Suppressor macrophage treated with lipopolysaccharide for 1 hour (primary cell): ENCODE measurements at places on chromosomes 5 and 9.

DNA sequence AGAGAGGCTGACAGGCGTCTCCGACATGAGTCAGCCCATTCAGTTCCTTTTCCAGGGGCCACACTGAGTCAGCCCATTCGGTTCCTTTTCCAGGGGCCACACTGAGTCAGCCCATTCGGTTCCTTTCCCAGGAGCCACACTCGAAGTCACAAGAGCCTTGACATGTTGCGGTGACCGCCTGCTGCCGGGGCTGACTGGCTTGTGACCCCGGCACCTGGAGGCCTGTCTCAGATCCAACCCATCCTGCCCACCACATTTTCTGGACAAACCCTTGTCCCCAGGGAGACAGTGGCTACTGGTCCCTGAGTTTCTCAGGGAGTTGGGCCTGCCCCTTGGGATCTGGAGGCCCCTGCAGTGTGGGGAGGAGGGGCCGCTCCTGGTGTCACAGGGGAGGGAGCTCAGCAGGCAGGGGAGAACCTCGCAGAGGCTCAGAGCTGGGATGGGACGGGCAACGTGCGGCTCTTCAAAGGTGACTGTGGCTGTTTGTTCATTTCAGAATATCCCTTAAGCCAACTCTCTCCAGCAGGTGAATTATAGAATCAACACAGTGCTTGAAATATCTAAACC, 40.5 kb upstream of the LPCAT1 start:
- DNase-seq = peak; percentile 94

DNA sequence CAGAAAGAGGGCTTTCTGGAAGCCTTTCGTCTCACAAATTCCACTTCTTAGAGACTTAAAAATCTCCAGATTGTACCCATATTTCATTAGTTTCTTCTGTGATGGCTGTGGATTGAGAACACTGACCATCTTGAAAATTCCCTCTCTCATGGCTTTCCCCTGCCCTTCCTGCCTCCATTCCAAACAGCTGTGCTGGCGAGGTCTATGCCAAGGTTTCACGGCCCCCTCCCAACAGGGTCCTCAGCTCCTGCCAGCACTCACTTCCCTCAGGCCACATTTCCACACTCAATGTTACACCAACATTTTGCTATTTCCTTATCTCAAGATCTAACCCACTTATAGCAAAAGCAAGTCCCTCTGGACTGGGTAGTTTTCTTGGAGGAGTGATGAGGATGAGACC, 40.3 kb upstream of the EQTN start:
- DNase-seq = no peak

DNA sequence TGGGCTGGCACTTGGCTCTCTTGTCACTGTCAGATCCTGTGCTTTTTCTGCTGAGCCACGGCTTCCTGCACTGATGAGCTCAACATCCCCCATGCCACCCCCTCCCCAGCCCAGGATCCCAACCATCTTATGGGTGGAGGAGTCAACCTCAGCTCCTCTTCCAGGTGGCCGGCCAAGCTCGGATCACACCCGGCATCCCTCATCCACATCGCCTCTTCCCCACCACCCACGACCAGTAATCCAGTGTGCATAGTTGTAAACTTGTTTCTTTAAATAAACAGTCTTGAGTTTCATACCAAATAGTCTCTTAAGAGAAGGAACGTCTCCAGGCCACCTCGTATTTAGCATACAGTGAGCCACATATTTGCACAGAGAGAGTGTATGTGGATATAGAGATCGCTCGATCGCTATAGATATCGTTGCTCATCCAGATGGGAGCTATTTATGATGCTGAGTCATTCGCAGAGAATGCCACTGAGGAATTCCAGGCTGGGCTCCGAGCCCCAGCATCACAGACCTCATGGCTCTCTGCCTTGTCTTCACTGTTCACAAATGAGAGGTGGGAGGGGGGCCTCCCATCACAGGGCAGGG, 61.8 kb upstream of the CPLX2 start:
- no peak for DNase-seq

GRCh38 chr9:132040808-132041207, 38.9 kb downstream of the MED27 start:
- DNase-seq = no peak

GRCh38 chr5:173825215-173825865, 62.8 kb upstream of the CPEB4 start:
- DNase-seq = no peak

DNA sequence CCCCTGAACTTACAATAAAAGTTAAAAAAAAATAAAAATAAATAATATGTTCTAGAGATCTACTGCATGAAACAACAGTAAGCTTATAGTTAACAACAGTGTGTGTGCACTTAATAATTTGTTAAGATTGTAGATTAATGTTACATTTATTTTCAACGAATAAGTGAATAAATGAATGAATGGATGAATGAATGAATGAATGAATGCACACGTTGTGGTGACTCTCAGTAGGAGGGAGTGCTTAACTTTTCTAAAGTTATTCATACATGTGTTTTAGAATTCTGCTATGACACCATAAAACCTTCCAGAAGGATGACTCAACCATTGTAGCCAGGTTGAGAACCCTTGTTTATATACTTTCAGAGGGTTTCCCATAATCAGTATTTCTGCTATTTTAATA, 1269.4 kb upstream of the CDH6 start:
- no peak for DNase-seq

DNA sequence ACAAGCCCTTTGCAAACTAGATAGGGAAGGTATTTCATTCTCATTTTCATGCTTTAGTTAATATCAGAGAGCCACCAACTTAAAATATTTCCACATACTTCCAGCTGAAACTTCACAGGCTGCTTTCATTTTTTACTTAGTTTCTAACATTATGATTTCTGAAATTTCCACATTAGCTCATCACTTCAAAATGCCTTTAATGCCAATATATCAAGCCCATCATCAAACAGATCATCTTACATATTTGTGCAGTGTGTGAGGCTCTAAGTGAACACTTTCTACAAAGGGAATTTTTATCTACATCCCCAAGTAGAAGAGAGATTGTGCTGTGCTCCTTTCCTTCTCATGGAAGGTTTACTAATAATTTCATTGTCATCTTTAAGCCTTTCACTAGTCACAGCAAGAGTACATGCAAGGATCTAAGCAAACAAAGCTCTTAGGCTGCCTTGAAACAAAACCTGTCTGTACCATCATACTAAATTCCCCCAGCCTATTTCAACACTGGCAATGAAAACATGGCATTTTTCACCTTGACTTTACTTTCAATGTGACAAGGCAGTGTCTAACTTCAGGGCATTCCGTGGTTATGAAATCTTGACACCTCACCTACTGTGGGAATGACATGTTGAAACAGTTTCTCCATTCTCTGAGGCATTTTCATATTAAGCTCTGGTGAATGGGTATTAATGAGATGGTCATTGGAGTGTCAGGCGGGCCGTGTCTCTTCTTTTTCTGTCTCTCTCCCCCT, 45.4 kb downstream of the PPP2R2B start:
- peak; percentile 11 for DNase-seq

DNA sequence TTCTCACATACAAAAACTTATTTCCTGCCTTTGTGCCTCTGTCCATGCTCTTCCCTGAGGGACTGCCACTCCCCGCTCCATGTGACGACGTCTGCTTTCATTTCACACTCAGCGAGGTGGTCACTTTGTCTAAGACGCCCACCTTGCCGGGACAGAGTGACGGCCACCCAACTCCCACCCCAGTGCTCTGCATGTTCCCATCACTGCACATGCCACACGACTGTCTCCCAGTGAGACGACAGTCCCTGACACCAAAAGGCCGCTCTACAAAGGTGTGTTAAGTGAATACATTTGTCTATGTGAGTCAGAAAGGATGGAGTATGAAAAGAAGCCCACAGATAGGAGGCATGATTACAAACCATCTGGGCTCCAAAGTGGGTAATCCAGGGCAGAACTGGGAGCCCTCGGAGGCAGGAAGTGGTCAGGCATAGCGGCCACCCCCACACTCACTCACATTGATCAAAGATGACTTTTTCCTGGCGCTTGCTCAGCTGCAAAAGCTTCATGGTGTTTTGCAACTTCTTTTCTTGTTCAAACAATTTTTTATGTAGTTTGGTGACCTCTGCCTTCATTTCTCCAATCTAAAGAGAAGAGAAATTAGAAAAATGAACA, 185.8 kb downstream of the CDK5RAP2 start:
- peak; percentile 59 for DNase-seq

DNA sequence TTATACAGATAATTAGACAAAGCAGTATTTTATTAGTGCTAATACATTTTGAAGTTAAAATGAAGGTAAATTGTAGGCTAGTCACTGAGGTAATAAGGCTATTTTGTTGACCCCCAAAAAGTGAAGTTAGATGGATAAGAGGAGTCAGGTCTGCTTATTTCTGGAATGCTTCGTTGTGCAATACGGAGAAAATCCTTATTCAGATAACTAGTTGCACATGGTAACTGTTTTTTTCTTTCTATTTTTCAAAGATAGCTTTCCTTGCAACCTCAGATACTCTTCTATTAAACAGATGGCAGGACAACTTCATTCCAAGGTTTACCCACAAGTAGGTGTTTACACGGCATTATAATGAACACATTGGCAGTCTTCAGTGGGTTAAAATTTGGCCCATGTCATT, 101.1 kb downstream of the TMEM174 start:
- no peak for DNase-seq

DNA sequence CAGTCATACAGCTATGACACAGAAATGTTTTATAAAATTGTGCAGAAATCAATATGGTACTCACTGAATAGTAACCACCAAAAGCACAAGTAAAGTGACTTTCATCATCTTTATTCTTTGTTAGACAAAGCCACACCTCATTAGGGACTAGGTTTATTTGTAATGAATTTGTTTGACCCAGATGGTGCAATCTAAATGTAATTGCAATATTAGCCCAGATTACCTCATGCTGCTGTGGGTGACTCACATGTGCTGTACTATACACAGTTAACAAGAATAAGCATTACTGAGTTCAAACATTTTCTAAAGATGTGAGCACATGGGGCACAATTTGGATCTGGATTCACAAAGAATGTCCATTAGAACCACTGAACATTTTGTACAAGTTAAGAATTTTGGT, 759.3 kb upstream of the TYRP1 start:
- DNase-seq = no peak

GRCh38 chr5:94736498-94736897, 118.0 kb downstream of the SLF1 start:
- DNase-seq = no peak

DNA sequence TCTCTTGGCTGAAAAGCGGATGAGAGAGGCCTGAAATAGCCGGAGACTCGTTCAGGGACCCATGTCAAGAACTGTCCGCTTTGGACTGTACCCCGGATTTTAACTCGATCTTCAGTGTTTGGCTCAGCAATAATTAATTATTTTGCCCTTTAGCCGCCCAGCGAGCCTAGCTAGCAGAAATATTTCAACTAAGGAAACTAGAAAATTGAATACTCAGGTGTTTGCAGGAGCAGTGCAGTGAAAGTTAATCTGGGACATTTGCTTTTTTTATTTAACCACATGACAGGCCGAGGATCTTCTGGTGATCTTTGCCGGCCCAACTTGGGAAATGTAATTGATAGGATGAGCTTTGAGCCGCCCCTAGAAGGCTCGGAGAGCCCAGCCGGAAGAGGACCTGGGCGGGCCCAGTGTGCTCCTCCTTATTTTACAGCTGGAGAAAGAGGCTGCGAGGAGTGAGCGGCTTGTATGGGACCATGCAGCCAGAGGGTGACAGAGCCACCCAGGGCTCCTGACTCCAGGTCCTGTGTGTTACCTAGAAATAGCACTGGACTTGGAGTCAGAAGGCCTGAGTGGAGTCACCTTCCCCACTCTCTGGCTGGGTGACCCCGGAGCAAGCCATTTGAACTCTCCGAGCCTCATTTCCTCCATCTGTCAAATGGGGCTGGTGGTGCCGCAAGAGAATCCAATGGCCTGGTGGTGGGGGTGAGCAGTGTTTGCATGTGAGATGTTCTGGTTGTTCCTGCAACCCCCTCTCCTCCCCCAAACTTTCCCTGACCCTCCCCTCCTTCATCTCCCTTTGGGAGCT, 2.4 kb downstream of the PPARGC1B start:
- peak; percentile 21 for DNase-seq

GRCh38 chr5:88746438-88746882, 136.5 kb downstream of the MEF2C start:
- DNase-seq = no peak

GRCh38 chr5:111511831-111512374, 432 bp downstream of the STARD4 start:
- peak; percentile 54 for DNase-seq

DNA sequence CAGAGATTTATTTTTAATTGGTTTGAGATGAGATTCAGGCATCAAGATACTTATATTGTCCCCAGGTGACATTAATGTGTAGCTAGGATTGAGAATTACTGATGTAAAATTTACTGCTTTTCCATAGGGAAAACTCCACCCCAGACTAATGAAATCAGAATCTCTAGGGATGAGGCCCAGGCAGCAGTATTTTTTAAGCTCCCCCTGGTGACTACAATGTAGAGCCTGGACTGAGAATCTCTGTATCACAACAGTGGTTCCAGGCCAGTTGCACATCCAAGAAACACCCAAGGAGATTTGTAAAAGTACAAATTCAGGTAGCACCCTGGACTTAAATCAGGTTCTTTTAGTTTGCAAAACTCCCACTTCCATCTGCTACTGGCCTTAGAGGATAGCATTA, 185.7 kb downstream of the MARCHF11 start:
- DNase-seq = no peak

- DNase-seq = no peak
These were observed 161.8 kb upstream of the SPRY4 start for GRCh38 chr5:142486581-142486980.

DNA sequence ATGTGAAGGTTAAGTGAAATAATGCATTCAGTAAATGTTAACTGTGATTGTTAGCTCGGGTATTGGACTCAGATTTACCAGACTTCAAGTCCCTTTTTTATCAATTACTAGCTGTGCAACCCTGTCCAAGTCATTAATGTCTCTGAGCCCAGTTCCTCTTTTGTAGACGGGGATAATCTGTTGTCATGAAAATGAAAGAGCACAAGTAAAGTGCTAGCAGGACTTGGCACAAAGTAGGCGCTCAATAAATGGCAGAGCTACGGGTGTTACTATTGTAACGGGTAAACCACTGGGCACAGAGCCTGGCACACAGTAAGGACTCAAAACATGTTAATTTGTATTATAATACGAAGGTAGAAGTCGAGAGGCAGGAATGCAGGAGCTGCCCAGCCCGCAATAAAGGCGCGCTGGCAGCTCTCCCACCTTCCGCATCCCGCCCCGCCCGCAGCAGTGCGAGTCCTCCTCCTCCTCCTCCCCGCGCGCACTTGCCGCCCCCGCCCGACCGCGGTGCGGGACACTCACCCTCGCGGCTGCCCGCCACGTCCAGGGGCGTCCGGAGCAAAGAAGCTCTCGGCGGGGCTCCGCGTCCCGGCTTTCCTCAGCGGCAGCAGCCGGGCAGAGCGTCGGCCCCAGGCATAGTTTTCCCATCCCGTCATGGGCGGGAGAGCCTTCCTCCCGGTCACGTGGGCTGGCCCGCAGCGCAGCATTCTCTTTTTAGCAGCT, at the start of gene C1QTNF2:
TSS of gene C1QTNF2 (minus strand) at position 637 of the 723 bp plus-strand sequence. CDS start 15,615 bp downstream, outside the sequence.
- peak; percentile 54 for DNase-seq

DNA sequence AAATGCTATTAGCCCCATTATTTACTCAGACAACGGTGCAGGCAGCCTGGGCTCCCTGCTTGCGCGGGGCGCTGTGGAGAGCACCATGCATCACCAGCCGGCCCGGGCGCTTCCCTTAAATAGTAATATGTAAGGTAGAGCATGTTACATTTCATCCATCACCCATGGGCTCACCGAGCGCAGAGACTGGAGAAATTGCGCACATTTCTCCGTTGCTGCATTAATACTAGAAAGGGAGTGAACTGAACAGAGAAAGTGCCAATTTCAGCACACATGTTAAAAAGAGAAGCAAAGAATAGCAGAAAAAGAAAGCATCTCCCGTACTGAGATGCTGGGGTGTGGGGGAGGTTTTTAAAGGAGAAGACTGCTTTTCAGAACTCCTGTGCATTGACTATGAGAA, 400.3 kb downstream of the ZSWIM6 start:
- no peak for DNase-seq

- DNase-seq = peak; percentile 50
These were observed 818.2 kb downstream of the TLR4 start for GRCh38 chr9:118522093-118523028.
